ENCODE measurements at places on chromosomes 7 and 10.

DNA sequence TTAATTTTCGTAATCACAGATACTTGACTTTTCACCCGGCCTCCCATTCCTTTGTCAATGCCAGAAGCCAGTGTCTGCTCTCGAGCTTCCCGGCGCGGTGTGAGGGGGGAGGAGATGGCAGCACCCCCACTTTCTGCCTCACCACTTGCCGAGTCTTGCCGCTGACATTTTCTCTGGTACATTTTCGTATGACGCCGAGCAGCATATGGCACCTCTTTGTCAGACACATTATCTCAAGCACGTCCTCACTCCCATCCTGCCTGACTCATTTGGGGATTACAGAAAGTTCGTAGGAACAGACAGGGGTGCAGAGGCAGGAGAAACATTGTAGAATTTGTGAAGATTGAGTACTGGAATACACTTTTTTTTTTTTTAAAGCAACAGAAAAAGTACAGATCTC lies 60.8 kb upstream of the SORCS3 start:
- DNase-seq, result peak; percentile 40

GRCh38 chr10:59857049-59857448 lies 49.3 kb downstream of the CCDC6 start:
- DNase-seq, result no peak

DNA sequence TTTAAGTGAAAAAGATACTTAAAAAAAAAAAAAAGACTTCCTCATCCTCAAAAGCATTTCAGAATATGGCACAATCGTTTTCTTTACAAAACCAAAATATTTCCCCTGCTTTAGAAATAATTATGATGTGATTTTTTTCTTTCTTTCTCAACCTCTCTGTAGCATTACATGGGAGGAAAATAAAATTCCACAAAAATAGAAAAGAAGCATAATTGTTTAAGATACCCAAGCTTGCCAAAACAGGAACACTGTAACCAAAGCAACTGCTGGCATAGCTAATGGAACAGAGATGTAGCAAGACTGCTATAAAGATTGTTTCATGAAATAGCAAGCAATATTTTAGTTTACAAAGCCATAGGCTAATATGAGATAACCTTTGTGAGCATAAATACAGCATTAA lies 75.6 kb upstream of the GPR22 start:
- no peak for DNase-seq

DNA sequence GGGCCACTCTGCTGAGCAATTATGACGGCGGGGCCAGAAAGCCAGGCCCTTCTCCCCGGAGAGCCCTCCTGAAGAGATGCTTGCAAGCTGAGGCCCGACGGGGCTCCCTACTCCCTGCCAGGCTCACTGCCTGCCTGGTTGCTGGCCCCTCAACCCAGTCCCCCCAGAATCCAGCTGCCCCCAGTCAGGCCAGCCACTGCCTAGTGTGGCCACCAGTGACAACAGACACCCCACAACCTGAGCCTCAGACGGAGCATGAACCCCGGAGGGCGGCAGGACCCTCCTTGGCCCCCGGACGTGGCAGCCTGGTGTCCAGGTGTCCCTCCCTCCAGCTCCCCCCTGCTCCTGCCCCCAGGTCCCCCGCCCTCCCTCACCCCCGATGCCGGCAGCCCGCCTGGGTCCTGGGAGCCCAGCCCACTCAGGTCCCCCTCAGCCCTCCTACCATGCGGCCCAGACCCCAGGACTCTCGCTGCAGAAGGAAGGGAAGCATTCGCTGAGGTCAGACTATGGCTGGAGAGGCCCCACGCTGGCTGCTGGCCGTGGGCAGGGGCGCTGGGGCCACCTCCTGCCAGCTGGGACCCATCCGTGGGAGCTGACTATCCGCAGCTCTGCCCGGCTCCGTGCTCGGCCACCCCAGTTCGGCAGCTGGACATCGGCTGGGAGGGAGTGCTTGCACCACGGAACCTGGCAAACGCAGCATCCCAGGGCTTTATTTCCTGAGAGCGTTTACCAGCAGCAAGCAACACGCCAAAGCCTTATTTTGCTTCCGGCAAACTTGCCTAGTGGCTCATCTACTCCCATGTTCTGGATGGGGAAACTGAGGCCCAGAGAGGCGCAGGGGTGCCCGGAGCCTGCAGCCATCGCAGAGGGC lies 89.8 kb downstream of the UNCX start:
- DNase-seq, result no peak

DNA sequence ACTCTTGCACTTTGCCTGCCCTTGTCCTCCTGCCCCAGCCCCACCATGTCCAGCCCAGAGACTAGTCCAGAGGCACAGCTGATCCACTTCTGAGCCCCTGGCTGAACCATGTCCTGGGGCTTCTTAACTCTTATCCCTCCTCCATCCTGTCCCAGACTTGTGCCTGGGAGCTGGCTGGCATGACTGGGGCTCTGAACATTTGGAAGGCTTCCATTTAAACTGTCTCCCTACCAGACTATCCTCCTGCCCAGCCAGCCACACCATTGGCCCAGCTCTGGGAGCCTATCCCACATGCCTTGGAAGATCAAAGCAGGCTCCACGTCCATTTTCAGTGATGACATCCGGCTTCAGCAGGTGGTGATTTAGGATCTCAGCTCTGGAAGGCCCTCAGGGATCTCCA lies 57.4 kb downstream of the FAM241B start:
- no peak for DNase-seq

DNA sequence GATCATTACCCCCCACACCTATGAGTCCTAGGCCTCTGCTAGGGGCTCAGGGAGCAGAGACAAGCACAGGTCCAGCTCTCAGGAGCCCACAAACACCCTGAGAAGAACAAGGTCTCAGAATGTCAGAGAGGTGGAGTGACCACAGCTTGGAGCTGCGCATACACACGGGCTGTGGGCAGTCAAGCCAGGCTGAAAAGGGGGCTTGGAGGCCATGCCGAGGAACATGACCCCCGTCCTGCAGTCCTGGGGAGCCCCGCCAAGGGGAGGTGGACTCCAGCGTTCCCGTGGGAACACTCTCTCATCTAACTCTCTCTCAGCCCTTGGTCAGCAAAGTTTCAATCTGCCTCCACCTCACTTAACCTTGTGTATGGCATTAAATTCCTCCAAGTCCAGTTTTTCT lies 7.8 kb upstream of the MMP21 start:
- DNase-seq, result no peak

- no peak for DNase-seq
These were observed 623.8 kb downstream of the SUGCT start for GRCh38 chr7:40758590-40758989.

DNA sequence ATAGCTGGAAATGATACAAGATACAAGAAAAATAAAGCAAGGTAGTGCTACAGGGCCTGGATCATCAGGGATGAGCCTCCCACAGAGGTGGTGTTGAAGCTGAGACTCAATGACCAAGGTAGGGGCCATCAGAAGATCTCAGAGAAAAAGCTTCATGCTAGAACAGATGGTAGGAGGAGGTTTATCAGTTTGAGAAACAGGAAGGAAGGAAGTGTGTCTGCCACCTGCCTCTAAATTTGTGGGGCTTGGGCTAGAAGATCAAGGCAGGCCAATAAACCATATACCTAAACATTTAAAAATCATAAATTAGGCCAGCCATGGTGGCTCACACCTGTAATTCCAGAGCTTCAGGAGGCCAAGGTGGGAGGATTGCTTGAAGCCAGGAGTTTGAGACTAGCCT lies 410.8 kb upstream of the PRKCQ start:
- no peak for DNase-seq

GRCh38 chr10:45599646-45600045 lies 72.9 kb downstream of the ZFAND4 start:
- DNase-seq, result no peak

DNA sequence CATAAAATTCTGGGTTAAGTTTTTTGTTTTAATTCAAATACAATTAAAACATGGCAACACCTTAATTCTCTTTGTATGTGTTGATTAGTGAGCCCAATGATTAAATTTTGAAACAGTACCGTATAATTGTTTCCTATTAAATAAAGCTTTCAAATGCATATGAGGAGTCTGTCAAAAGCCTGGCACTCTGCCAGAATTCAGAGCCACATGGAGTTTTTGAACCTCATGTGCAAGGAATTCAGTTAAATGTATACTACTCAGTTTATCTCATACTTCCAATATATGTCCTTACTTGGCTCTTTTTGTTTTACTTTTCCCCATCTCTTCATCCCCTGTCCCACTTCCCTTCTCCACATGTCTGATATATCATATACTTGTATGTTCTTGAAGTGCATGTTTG lies 165.6 kb upstream of the FAM3C start:
- DNase-seq, result no peak

GRCh38 chr7:42100156-42100508 lies 136.9 kb downstream of the GLI3 start:
- no peak for DNase-seq

DNA sequence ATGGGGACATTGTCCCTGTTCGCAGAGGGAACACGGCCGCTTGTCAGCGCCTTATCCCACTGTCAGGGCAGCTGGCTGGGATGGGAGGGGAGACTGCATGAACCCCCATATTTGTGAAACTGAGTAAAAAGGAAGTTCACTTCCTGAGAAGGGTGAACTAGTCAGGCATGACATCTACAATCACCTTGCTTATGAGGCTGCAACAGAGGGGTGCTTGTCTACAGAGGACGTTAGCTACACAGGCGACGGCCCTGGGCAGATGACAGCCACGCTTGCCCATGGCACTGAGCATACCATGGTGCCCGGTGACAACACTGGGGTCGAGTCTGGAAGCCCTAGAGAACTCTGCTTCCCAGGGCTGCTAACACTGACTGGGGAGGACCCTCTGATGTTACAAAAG lies 46.0 kb upstream of the KDM7A start:
- DNase-seq, result no peak

GRCh38 chr10:71796749-71797405 lies 23.6 kb upstream of the VSIR start:
- DNase-seq, result no peak

GRCh38 chr10:73892310-73893030 lies 18.1 kb upstream of the CAMK2G start:
- DNase-seq, result no peak

DNA sequence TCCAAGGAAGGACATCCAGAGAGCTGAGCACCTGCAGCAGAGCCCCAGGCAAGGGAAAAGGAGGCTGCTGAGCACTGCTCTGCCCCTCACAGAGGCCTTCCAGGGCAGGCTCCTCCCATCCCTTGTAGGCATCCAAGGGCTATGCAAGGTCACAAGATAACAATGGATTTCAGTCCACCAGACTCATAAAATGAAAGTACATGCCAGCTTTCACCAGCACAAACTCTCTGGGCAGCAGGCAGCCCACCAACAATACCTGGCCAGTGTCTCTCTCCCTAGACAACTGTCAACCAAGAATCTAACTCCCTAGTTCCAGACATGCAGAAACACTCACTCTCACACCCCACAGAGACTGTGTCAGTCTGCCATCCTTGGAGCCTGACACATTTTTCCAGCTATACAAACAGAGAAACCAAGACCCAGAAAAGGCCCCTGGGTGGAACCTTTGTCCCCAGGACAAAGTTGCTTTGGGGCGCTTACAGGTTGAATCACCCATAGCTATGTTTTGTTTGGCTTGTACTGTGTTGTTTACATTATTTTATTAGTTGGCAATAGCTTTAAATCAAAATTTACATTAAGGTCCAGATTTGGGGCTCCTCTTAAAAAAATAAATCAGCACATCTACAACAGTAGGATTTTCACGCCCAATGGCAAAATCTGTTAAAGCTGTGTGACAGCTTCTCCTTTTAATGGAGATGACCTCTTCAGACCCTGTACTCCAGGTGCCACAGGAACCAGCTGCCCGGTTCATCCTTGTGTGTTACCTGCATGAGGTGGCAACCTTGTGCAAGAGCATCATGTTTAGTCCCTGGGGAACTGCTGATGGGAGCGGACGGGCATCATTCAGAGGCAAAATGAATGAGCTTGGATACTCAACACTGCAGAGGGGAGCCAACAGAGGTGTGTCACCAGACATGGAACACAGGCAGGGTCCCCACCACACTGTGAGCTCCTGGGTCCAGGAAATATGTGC lies 5.2 kb downstream of the GRID1 start:
- DNase-seq, result peak; percentile 36

- no peak for DNase-seq
These were observed 16.1 kb upstream of the CAV2 start for GRCh38 chr7:116483271-116483942.

DNA sequence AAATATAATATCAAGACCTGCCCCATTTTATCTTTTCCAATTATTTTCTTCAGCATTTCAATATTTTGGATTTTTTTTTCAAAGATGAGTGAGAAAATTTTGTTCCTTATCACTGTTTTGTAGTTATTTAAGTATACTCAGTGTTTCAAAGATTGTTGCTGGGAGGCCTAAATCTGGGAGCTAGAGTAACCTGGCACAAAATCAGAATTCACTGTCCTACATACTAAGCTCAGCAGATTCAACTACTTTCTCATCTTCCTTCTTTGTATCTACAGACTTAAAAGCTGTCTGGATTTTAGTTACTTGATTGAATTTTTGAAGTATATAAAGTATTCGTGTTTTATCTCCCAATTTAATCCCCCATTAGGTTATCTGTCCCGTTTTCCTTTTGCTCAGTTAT lies 85.9 kb downstream of the TAX1BP1 start:
- DNase-seq, result no peak

- DNase-seq, result no peak
These were observed 1.2 kb downstream of the GAL3ST4 start for GRCh38 chr7:100166970-100167911.

DNA sequence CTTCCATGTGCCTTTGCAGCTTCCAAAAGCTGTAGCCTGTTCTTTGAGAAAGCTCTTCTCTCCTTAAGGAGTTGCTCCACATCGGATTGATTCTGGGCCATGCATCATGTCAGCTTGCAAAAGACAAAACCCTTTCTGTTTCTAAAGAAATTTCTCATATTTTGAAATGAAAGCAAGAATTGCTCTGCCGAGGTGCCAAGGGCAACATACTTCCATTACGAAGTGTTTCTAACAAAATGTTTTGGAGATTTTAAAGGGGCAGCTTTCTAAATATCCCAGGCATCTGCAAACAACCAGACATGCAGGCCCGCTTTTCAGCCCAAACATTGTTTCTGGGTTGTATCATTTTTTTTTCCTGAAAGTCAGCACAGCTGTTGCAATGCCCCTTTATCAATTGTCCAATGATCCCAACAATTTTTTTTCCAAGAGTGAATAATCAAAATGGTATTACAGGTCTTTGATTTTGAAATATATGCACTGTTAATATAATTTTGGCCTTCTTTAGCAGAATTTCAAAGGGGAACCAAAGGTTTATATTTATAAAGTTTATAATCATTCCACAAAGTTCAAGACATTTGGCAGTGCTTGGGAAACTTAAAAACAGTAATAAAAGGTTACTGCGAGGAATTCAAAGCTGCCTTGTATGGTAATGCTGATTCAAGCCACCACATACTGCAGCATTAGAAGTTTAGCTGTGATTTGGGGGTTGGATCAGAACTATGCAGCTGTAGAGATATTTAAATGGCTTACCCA lies 61.0 kb downstream of the TES start:
- DNase-seq, result no peak

DNA sequence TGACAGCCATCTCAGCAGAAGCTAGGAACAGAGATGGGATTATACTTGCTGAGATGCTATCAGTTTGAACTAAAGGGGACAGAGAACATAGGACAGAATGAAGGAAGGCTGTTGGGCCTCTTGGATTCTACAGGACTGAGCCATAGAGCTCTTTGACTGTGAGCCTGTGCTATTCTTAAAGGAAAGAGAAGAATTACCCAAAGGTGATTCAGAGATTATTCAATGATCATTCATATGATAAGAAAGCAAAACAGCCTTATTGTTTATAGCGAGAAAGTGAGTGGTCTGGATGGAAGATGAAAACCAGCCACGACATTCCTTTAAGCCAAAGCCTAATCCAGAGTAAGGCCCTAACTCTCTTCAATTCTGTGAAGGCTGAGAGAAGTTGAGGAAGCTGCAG lies 69.7 kb upstream of the NEUROD6 start:
- no peak for DNase-seq

GRCh38 chr7:130853503-130854279 lies 119.7 kb upstream of the KLF14 start:
- no peak for DNase-seq

GRCh38 chr7:28674359-28674782 lies 262.1 kb downstream of the CREB5 start:
- DNase-seq, result no peak

Data from nucleus accumbens (tissue), 56 donors.